ENCODE measurements at places on chromosomes 5 and 9. TPM values are rescaled to one million over a fixed set of nuclear protein-coding genes. Genes with fewer than 3 reads are reported as not detected.

The SHISAL2B gene
- total RNA-seq: not detected

The PTPRD gene
- total RNA-seq: 2.0 TPM

DNA sequence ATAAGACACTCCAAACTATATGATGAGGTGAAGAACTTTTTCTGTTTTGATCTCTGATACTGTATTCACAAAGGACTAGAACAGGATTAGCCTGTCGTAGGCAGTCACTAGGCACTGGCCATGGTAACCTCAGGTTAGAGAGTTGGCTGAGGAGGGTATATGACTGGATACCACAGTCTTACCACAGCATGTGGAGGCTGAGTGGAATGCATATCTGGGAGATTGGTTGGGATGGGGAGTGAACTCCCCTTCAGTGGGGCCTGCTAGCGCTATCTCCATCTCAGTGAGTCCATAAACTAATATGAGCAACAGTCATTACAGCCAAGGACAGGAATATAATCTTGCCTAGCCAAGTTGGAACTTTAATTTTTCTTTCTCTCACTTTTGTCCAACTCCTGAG is 339.1 kb downstream of the SPATA31D1 start:
- DNase-seq: no peak

DNA sequence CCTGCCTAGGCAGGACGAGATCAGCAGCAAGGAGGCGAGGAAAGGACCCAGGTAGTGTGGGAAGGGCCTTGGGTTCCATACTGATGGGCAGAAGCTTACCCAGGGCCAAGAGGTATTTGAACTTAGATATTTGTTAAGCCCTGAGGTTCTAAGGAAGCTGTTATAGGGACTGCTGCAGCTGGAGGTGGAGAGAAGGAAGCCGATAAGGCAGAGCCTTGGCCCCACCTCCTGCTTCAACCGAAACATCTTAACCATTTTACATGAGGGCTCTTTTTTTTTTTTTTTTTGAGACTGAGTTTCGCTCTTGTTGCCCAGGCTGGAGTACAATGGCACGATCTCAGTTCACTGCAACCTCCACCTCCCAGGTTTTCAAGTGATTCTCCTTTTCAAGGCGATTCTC is 8.6 kb upstream of the AQP3 start:
- DNase-seq: no peak

DNA sequence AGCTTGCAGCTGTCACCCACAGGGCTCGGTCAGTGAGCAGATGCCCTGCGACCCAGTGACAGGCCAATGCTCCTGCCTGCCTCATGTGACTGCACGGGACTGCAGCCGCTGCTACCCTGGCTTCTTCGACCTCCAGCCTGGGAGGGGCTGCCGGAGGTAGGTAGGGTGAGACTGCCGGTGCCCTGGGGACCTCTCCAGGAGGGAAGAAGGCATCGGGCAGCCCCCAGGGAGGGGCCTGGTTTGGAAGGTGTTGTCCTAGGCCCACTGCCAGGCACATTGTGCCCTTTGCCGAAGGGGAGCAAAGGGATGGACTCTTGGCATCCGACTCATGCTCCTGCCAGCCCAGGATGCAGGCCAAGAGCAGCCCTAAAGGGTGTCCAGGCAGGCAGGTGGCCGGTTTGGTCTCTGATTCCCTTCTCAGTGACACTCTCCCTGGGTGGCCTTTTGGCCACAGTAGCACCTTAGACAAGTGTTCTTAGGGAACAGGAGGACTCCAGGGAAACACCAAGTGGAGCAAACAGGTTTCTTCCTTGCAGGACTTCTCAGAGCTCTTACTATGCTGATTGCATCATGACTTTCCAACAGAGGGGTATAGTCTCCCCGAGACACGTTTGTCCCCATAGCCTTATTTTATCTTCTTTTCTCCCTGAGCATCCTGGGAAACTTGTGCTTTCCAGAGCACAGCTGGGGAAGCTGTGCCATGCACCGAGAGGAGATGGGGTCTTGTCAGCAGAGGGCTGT is 28.1 kb upstream of the AIF1L start:
- no peak for DNase-seq

GRCh38 chr5:142006363-142007236 is 6.2 kb downstream of the GNPDA1 start:
- DNase-seq: no peak

GRCh38 chr9:98316445-98317133 is 61.1 kb upstream of the TBC1D2 start:
- no peak for DNase-seq

GRCh38 chr5:5026409-5026785 is 113.7 kb upstream of the ADAMTS16 start:
- DNase-seq: no peak

DNA sequence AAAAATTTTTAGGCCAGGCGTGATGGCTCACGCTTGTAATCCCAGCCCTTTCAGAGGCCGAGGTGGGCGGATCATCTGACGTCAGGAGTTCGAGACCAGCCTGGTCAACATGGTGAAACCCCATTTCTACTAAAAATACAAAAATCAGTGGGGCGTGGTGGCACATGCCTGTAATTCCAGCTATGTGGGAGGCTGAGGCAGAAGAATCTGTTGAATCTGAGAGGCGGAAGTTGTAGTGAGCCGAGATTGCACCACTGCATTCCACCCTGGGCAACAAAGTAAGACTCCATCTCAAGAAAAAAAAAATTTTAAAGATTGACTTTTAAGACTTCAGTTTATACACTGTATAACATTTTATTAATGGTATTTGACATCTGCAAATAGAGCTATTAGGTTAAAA is 60.1 kb upstream of the GNAQ start:
- DNase-seq: no peak

DNA sequence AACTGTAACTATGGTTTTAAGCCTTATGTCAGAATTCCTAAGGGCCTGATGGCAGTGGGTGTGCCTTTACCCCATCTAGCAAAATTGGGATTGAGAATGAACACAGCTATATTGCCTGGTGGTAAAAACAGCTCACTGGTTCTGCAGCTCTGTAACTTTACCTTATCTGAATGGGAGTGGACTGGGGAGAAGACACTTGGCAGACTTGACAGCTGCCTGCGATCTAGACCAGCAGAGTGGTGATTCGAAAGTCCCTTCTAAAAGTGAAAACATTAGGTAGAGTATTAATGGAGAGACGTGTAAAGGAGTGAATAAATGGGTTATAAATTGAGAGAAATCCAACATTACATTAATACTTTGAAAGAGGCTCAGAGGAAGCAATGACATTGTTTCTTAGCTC is 289.1 kb upstream of the EDIL3 start:
- DNase-seq: no peak

- no peak for DNase-seq
These were observed 382.3 kb upstream of the CDH10 start for GRCh38 chr5:25027061-25027460.

DNA sequence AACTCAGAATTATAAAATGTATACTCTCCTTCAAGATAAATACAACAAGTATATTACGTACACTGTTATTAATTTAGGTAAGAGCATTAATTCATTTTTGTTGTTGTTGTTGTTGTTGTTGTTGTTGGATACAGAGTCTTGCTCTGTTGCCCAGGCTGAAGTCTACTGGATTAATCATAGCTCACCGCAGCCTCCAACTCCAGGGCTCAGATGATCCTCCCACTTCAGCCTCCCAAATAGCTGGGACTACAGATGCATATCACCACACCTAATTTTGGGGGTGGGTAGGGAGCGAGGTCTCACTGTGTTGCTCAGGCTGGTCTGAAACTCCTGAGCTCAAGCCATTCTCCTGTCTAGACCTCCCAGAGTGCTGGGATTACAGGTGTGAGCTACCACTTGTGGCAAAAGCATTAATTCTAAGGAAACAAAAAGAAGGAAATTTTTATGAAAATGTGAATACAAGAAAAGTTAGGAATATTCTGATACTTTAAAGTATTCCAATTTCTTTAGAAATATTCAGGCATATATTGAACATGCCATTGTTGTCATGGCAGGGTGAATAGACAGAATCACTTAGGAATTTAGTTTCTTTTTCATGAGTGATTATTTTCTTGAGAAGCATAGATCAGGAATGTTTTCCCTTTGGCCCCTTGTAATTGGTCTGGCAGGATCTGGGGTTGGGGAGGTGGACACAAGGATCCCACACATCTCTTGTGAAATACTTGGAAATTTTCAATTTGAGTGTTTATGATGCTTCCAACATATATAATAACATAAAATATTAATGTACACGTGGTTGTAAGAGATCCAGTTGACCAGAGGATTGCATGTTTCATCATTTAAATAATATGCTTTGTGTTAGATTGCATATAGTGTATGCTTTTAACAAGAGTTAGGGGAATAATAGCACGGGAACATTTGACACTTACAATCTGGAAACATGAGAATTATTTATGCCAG is 263.6 kb downstream of the FANCC start:
- no peak for DNase-seq

DNA sequence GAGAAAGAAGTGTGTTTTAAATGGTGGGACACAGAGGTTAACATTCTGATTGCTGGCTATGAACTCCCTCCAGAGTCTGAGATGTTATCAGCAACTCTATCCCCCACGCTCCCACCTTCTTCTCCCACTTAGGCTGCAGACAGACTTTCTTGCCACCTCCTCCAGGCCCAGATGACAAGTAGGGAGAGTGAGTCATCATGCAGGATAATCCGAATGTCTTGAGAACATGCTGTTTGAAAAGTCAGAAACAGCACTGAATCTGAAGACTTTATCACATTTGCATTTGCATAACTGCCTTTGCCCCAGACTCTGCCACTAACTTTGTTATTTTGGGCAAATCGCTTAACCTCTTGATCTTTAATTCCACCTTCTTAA is 139.8 kb downstream of the ESM1 start:
- no peak for DNase-seq
